ENCODE measurements at places on chromosomes 5 and 9. TPM values are rescaled to one million over a fixed set of nuclear protein-coding genes. Genes with fewer than 3 reads are reported as not detected.

The ELAVL2 gene
- not detected for total RNA-seq

The LHX3 gene
- not detected for total RNA-seq

The PCDHGB2 gene
- 3.1 TPM for total RNA-seq

The PITX1 gene
- 0.13 TPM for total RNA-seq

The PCDH12 gene
- 6.4 TPM for total RNA-seq

The CEL gene
- 2.2 TPM for total RNA-seq

The TLX3 gene
- total RNA-seq: not detected

The IL33 gene
- total RNA-seq: 40.1 TPM

The NME5 gene
- 0.71 TPM for total RNA-seq

The SEPTIN8 gene
- total RNA-seq: 33.4 TPM

The GALT gene
- total RNA-seq: 21.3 TPM

The IPPK gene
- total RNA-seq: 10.1 TPM

The SPINK7 gene
- total RNA-seq: not detected

The SLC4A9 gene
- 0.22 TPM for total RNA-seq

The MEGF10 gene
- 0.58 TPM for total RNA-seq

The IFNB1 gene
- not detected for total RNA-seq

The DBH gene
- not detected for total RNA-seq

The IL9 gene
- not detected for total RNA-seq

The TAF11L10 gene
- total RNA-seq: not detected

The RASEF gene
- 0.06 TPM for total RNA-seq

The ECSCR gene
- total RNA-seq: 26.7 TPM

The IRX2 gene
- total RNA-seq: 0.45 TPM

The CCDC152 gene
- total RNA-seq: 0.45 TPM

The OR1Q1 gene
- not detected for total RNA-seq

The ZNF608 gene
- total RNA-seq: 15.3 TPM

The RASGRF2 gene
- 30.7 TPM for total RNA-seq

The PCA3 gene
- total RNA-seq: not detected

The BTNL3 gene
- 0.29 TPM for total RNA-seq

The HSPB3 gene
- total RNA-seq: not detected

The ADGRD2 gene
- total RNA-seq: not detected

The ZNF300 gene
- 2.4 TPM for total RNA-seq

The PCDHB13 gene
- 2.8 TPM for total RNA-seq

The CCNB1 gene
- 4.9 TPM for total RNA-seq

The SPATA31D4 gene
- not detected for total RNA-seq

The KCNIP1 gene
- not detected for total RNA-seq

The NUTM2G gene
- not detected for total RNA-seq

The CEP120 gene
- 13.4 TPM for total RNA-seq

The CENPH gene
- 2.3 TPM for total RNA-seq

The CBY3 gene
- not detected for total RNA-seq

The TMEM252 gene
- total RNA-seq: not detected

Data from mesenteric fat pad (tissue), 1 donor.